Vagina (tissue), 2 donors: ENCODE measurements at places on chromosomes 6 and 20. TPM values are rescaled to one million over a fixed set of nuclear protein-coding genes. Genes with fewer than 3 reads are reported as not detected.

SMPDL3A gene
- 44.7 TPM for total RNA-seq

PRICKLE4 gene
- 10.1 TPM for total RNA-seq

IMPG1 gene
- total RNA-seq: not detected

BCAS4 gene
- total RNA-seq: 1.7 TPM

PCSK2 gene
- total RNA-seq: 0.98 TPM

C6orf141 gene
- total RNA-seq: 14.2 TPM

GRCh38 chr20:21323640-21324039 lies 20.5 kb downstream of the XRN2 start:
- no peaks in the 10 kb centered on the region for H3K36me3 ChIP-seq
- peaks cover 33% of the 10 kb centered on the region for H3K4me1 ChIP-seq
- no peak overlapping the region for H3K4me3 ChIP-seq
- H3K27me3 ChIP-seq: no peaks in the 10 kb centered on the region
- no peak overlapping the region for H3K27ac ChIP-seq
- no peak for DNase-seq

GRCh38 chr6:168328086-168328485 lies 8.5 kb upstream of the DACT2 start:
- no peak for DNase-seq
- H3K27me3 ChIP-seq: no peaks in the 10 kb centered on the region
- H3K36me3 ChIP-seq: no peaks in the 10 kb centered on the region
- no peaks in the 10 kb centered on the region for H3K4me1 ChIP-seq
- no peak overlapping the region for H3K4me3 ChIP-seq
- no peak overlapping the region for H3K27ac ChIP-seq

GRCh38 chr6:46863791-46864190 lies 57.9 kb downstream of the ADGRF5 start:
- H3K27me3 ChIP-seq: no peaks in the 10 kb centered on the region
- H3K27ac ChIP-seq: no peak overlapping the region
- H3K4me1 ChIP-seq: no peaks in the 10 kb centered on the region
- H3K4me3 ChIP-seq: no peak overlapping the region
- H3K36me3 ChIP-seq: no peaks in the 10 kb centered on the region

DNA sequence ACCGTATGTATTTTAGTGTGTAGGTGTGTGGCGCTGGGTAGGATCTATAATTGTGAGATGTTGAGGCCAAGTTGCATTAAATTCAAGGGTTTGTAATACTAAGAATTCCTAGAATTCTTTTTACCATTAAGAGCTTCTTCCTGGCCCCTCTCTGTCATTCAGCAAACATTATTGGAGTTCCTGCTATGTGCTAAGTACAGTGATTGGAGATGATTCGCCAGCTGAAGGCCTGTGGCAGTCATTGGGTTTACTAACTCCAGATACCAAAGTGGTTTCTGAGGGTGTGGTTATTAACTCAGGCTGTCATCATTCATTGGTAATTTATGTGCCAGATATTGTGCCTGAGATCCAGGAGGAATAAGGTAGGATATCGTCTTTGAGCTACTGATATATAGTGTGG lies 167.1 kb downstream of the LAMA2 start:
- no peak overlapping the region for H3K4me3 ChIP-seq
- no peak overlapping the region for H3K27ac ChIP-seq
- no peaks in the 10 kb centered on the region for H3K4me1 ChIP-seq
- no peaks in the 10 kb centered on the region for H3K27me3 ChIP-seq

- H3K4me1 ChIP-seq: no peaks in the 10 kb centered on the region
- H3K27me3 ChIP-seq: no peaks in the 10 kb centered on the region
- H3K4me3 ChIP-seq: no peak overlapping the region
- H3K27ac ChIP-seq: no peak overlapping the region
- H3K36me3 ChIP-seq: no peaks in the 10 kb centered on the region
Measured at GRCh38 chr20:5327356-5327755, 10.6 kb upstream of the PROKR2 start.

- no peaks in the 10 kb centered on the region for H3K27me3 ChIP-seq
- no peak overlapping the region for H3K4me3 ChIP-seq
- H3K27ac ChIP-seq: no peak overlapping the region
- DNase-seq: no peak
Measured at GRCh38 chr6:94227741-94228140, 808.4 kb upstream of the EPHA7 start.

DNA sequence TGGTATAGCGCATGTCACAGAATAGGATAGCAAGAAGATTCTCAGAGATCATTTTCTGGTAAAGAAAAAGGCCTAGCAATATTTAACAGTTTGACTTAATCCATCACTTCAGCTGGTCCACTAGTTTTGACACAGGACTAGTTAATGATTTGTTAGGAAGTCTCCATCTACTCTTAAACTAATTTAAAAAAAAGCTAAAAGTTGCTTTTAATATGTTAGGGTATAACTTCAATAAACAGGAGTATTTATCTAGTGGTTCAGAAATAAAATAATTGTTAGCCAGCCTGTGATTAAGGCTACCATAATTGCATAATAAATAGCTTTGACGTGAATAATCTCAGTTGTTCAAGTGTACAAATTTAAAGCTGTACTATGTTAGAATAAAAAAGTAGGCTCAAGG lies 195.6 kb downstream of the FUT9 start:
- no peak for DNase-seq
- no peak overlapping the region for H3K4me3 ChIP-seq
- H3K27me3 ChIP-seq: no peaks in the 10 kb centered on the region
- no peaks in the 10 kb centered on the region for H3K4me1 ChIP-seq
- H3K36me3 ChIP-seq: no peaks in the 10 kb centered on the region

DNA sequence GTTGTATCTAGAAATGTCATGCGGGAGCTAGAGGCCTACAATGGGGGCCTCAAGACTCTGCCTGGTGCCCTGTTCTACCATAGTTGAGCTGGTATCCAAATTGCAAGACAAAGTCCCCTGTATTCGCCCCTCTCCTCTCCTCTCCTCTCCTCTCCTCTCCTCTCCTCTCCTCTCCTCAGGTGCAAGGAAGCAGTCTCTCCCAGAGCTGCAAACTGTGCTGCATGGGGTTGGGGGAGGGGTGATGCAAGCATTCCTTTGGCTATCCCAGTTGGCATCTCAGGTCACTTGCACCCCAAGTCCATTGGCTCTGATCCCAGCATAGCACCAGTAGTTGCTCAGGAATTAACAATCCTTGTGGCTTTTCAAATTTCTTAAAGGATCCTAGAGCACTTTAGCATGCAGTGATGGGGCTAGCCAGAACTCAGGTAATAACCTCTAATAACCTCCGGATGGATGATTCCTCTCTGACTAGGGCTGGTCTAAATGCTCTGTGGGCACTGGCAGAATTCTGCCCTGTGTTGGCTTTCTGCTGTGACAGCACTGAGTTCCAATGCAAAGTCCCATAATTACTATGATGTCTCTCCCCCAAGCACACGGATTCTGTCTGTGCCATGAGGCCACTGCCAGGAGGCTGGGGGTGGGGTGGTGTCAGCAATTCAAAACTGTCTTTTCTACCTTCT lies 35.3 kb downstream of the TAF11 start:
- H3K4me3 ChIP-seq: no peak overlapping the region
- H3K4me1 ChIP-seq: no peaks in the 10 kb centered on the region
- DNase-seq: no peak
- no peaks in the 10 kb centered on the region for H3K27me3 ChIP-seq
- H3K36me3 ChIP-seq: peaks cover 26% of the 10 kb centered on the region

GRCh38 chr20:44720997-44721784 lies 6.0 kb downstream of the CCN5 start:
- no peak for DNase-seq
- no peak overlapping the region for H3K4me3 ChIP-seq
- H3K36me3 ChIP-seq: no peaks in the 10 kb centered on the region

GRCh38 chr20:52945268-52945667 lies 26.9 kb upstream of the TSHZ2 start:
- H3K27ac ChIP-seq: no peak overlapping the region
- H3K4me3 ChIP-seq: no peak overlapping the region
- no peak for DNase-seq

DNA sequence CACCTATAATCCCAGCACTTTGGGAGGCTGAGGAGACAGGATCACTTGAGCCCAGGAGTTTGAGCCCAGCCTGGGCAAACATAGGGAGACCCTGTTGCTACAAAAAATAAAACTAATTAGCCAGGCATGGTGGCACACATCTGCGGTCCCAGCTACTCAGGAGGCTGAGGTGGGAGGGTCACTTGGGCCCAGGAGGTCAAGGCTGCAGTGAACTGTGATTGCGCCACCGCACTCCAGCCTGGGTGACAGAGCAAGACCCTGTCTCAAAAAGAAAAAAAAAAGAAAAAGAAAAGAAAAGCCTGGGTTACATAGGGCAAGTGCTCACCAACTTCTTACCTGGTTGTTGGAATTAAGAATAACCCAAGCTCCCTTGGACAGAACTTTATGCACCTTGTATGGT lies 14.6 kb upstream of the MYB start:
- no peak overlapping the region for H3K27ac ChIP-seq
- H3K36me3 ChIP-seq: no peaks in the 10 kb centered on the region
- DNase-seq: no peak

GRCh38 chr6:24378473-24379097 lies 20.7 kb upstream of the DCDC2 start:
- no peaks in the 10 kb centered on the region for H3K36me3 ChIP-seq
- H3K27me3 ChIP-seq: no peaks in the 10 kb centered on the region
- no peak overlapping the region for H3K4me3 ChIP-seq
- H3K27ac ChIP-seq: no peak overlapping the region
- DNase-seq: no peak

GRCh38 chr6:3277251-3277650 lies 18.5 kb downstream of the PSMG4 start:
- no peak overlapping the region for H3K4me3 ChIP-seq
- H3K27ac ChIP-seq: no peak overlapping the region
- H3K36me3 ChIP-seq: peaks cover 9% of the 10 kb centered on the region
- no peak for DNase-seq

GRCh38 chr6:82877213-82878195 lies 188.1 kb downstream of the UBE3D start:
- no peak for DNase-seq
- H3K4me1 ChIP-seq: no peaks in the 10 kb centered on the region
- H3K27me3 ChIP-seq: no peaks in the 10 kb centered on the region
- H3K27ac ChIP-seq: no peak overlapping the region

- no peaks in the 10 kb centered on the region for H3K36me3 ChIP-seq
- peaks cover 45% of the 10 kb centered on the region for H3K4me1 ChIP-seq
- no peaks in the 10 kb centered on the region for H3K27me3 ChIP-seq
- H3K27ac ChIP-seq: peak overlapping the region; percentile 91
Measured at GRCh38 chr20:49186535-49187329, 1.4 kb downstream of the STAU1 start.

GRCh38 chr6:112311950-112312547 lies 35.1 kb upstream of the RFPL4B start:
- no peaks in the 10 kb centered on the region for H3K27me3 ChIP-seq
- no peaks in the 10 kb centered on the region for H3K36me3 ChIP-seq
- H3K4me1 ChIP-seq: peaks cover 8% of the 10 kb centered on the region
- H3K4me3 ChIP-seq: no peak overlapping the region
- no peak for DNase-seq

DNA sequence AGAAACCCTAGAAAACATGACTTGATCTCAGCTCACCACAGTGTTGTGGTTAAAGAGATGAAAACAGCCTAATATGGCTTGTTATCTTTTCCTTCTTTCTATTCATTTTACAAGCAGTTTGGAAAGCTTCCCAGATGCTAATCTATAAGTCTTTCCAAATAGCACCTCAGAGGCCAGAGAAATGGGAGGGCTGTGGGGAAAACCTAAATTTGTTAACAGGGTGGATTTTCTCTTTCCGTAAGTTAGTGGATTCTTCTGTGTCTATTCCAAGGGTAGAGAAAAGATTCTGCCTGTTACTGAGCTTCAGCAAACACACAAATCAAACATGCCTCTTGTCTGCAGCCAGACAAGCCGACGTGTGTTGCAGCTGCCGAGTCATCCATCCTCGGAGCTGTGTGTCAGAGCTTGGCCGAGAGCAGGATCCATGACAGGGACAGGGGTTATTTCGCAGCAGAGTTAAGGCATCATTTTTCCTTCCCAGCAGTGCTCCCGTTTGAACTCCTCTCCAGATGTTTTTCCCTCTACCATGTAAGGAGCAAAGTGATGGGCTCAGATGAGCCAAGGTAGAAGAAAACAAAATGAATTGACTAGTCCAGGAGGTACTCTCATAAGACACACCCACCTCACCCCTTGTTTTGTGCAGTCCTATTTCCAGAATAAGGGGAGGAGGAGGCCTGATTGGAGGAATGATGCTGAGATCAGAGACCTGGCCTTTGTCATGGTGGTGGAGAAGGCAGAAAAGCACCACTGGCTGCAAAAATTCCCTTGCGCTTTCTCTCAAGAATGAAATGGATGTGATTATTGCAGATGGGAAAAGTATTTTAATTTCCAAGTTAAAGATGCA lies 560.0 kb downstream of the C6orf118 start:
- H3K4me3 ChIP-seq: no peak overlapping the region
- no peak for DNase-seq
- H3K36me3 ChIP-seq: no peaks in the 10 kb centered on the region
- H3K27me3 ChIP-seq: no peaks in the 10 kb centered on the region
- H3K27ac ChIP-seq: no peak overlapping the region

- DNase-seq: no peak
- H3K27ac ChIP-seq: peak overlapping the region; percentile 62
- no peaks in the 10 kb centered on the region for H3K27me3 ChIP-seq
- H3K4me1 ChIP-seq: peaks cover 58% of the 10 kb centered on the region
Measured at GRCh38 chr6:4316867-4317400, 181.6 kb upstream of the ECI2 start.

GRCh38 chr6:162750776-162751175 lies 23.0 kb downstream of the PACRG start:
- no peak for DNase-seq
- H3K4me1 ChIP-seq: no peaks in the 10 kb centered on the region
- H3K27me3 ChIP-seq: no peaks in the 10 kb centered on the region
- H3K4me3 ChIP-seq: no peak overlapping the region

DNA sequence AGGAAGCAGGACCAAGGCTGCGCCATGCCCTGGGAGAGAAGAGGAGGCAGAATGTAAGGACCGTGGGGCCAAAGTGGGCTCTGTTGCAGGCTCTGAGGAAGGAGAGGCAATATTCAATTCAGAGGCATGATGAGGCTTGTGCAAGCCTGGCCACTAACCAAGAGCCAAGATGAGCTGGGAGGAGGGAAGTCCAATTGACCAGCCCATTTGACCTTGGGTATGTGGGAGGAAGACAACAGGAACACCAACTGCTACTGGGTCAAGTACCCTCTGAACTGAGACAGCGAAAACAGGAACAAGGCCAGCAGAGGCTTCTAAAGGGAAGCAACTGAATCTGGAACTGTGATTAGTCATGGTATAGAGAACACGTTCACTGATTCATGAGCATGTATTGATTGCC lies 779.6 kb downstream of the MAFB start:
- H3K36me3 ChIP-seq: no peaks in the 10 kb centered on the region
- no peak overlapping the region for H3K4me3 ChIP-seq
- H3K27ac ChIP-seq: no peak overlapping the region
- no peaks in the 10 kb centered on the region for H3K4me1 ChIP-seq
- no peaks in the 10 kb centered on the region for H3K27me3 ChIP-seq

- no peaks in the 10 kb centered on the region for H3K27me3 ChIP-seq
- no peak for DNase-seq
- H3K4me3 ChIP-seq: no peak overlapping the region
- H3K4me1 ChIP-seq: no peaks in the 10 kb centered on the region
Measured at GRCh38 chr6:141829566-141830360, 303.0 kb upstream of the GJE1 start.
